Stromal cell of bone marrow (primary cell): ENCODE measurements at places on chromosomes 4 and X.

DNA sequence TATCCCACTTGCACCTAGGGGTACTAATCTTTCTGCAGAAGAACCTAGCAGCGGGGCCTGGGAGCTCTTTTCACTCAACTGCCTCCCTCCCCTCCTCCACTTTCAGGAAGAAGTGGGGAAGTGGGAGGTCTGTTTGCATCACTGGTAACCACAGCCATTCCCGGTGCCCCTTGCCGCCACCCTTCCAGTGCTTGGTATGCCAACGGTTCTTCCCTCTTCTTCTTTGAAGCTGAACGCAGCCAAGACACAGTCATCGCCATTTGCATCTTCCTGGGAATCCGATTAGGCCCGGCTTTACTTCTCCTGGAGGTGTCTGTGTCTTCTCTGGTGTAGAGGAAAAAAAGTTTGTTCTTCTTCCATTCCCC lies 47.2 kb upstream of the RBPJ start:
- DNase-seq: no peak

DNA sequence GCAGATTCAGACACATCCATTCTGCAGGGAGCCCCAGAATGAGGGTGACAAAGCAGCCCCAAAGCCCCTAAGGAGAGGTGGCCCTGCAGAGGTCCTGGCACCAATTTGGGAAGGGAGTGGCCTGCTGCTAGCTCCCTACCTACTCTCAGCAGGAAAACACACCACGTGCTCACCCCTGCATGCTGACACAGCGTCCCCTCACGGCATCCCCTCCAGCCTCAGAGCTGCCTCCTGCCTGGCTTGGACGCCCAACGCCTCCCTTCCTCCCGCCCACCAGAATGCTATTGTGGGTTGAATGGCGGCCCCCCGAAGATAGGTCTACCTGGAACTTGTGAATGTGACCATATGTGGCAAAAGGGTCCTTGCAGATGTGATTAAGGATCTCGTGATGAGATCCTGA lies 28.8 kb downstream of the ZFYVE28 start:
- no peak for DNase-seq

DNA sequence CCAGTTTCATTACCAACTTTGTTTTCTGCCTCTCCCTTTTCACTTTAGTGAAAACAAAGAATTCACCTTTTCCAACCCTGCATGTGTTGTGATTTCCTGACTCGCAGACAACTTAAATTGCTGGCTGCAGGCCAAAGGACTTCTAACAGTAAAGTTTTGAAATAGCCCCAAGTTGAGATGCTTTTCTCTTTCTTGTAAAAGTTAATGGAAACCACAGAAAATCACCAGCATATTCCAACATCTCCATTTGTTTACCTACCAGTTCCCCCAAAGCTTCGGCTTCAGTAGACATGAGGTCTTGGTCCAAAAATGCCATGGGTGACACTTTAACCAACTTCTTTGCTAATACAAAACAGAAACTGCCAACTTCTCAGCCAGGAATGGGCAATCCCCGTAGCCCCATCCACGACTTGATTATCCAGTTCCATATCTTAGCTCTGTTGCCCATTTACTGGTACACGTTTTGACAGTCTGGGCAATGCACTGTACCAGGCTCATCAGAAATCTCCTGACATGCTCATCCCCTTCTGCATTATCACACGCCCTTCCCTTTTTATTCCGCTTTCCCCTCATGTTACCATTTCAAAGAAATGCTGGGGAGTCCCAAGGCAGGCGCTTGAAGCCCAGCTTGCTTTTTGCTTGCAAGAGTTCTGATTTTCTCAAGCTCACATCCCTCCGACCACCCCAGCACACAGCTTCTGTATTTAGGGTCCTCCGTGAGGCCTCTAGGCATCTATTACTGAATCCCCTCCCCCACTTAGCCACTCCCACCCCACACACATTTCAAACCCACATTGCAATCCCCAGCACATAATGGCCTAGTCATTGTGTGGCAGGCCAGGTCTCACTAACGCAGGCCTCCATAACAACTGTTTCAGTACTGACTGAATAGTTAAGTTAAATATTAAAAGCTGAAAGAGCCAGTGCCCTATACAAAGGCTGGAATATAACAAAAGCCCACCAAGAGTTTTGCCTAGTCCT lies 137.9 kb upstream of the S100G start:
- DNase-seq: no peak

DNA sequence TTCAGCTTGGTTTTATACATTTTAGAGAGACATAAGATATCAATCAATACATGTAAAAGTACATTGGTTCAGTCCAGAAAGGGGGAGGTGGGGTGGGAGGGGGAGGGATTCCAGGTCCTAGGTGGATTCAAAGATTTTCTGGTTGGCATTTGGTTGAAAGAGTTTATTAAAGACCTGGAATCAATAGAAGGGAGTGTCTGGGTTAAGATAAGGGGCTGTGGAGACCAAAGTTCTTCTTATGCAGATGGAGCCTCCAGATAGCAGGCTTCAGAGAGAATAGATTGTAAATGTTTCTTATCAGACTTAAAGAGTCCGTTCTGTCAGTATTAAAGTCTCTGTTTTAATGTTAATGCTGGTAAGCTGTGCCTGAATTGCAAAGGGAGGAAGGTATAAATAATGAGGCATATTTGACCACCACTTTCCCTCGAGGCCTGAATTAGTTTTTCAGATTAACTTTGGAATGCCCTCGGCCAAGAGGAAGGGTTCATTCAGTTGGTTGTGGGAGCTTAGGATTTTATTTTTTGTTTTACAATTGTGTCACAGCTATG lies 169.9 kb downstream of the AASDH start:
- DNase-seq: no peak

GRCh38 chrX:50677789-50678188 lies 136.2 kb downstream of the SHROOM4 start:
- DNase-seq: no peak

DNA sequence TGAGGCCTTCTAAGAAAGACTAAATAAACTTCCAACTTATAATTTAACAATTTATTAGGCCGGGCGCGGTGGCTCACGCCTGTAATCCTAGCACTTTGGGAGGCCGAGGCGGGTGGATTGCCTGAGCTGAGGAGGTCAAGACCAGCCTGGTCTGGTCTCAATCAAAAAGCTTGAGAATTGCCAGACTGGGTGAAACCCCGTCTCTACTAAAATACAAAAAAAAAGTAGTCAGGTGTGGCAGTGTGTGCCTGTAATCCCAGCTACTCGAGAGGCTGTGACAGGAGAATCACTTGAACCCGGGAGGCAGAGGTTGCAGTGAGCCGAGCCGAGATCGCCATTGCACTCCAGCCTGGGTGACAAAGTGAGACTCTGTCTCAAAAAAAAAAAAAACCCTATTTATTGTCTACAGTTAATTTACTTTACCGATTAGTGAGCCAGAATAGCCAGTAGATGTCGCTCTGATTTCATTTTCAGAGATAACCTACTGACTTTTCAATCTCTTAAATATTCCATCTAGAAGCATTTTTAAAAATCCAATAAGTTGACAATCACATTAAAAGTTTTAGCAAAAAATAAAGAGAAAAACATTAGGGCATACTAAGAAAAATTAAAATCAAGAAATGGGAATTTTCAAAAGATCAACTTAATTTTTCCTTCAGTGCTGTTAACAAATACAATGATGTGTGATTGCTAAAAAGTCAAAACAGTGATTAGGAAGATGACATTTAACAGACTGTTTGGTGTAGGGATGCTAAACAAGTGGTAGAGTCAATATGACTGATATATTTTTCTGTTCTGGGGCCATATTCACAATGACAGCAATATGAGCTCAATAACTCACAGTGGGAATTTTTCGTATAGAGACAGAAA lies 4.3 kb upstream of the SHROOM3 start:
- peak; percentile 33 for DNase-seq

DNA sequence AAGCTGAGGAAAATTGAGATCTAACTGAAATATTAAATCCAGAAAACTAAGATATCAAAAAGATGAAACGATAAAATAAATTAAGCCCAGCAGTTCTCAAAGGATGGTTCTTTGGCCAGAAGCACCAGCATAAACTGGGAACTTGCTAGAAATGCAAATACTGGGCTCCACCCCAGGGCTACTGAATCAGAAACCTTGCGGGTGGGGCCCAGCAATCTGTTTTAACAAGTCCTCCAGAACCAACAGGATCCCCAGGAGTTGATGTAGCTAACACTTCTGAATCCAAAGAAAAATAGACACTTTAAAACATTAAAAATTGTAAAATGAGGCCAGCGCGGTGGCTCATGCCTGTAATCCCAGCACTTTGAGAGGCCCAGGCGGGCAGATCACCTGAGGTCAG lies 14.1 kb upstream of the TMEM154 start:
- DNase-seq: no peak

DNA sequence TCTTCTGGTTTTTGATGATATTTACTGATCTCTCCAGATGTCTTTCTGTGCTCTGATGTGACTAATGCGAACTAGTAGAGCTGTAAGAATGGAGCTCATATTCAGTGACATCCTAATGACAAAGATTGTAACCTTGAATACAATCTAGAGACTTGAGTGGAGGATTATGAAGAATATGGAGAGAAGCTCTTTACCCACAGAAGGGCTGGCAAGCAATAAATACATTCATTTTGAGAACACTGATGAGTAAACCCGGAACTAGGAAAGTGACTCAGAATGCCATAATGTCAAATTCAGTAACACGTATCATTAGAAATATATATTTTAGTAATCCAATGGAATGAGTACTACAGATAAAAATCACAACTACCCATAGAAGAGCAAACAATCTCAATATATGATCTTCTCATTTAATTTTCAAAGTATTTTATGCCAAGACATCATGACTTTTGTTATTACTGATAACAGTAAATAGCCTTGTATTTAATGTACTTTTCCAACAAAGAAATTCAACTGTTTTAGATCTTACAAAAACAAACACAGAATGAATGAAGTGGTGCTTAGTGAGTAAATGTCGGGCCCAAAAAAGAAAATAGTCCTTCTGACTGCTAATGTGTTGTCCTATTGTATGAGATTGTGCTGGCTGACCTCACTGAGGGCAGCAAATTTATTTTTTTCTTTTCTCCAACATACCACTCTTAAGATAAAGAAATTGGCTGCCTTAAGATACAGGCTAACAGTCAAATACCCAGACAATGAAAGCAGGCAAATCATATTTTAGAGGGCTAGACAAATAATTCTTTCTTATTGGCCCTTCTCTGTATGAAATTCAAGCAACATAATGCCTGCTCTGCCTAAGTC lies 49.2 kb upstream of the HDAC8 start:
- DNase-seq: peak; percentile 30

DNA sequence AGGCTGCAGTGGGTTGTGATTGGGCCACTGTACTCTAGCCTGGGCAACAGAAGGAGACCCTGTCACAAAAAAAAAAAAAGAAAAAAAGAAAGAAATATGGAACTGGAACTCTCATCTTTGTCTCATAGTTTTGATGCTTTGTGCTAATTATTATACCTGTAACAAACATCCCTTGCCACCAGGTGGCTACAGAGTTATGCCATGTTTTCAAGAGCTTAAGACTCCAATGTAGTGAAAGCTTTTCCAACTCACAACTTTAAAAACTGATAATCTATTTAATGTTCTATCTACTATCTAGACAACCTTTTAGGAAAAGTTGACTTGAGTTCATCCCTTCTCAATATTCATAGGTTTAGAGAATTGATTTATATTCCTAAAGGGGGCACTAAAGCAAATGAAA lies 42.4 kb downstream of the HTR2C start:
- no peak for DNase-seq

- DNase-seq: no peak
Measured at GRCh38 chr4:92406488-92406887, 102.7 kb downstream of the GRID2 start.

DNA sequence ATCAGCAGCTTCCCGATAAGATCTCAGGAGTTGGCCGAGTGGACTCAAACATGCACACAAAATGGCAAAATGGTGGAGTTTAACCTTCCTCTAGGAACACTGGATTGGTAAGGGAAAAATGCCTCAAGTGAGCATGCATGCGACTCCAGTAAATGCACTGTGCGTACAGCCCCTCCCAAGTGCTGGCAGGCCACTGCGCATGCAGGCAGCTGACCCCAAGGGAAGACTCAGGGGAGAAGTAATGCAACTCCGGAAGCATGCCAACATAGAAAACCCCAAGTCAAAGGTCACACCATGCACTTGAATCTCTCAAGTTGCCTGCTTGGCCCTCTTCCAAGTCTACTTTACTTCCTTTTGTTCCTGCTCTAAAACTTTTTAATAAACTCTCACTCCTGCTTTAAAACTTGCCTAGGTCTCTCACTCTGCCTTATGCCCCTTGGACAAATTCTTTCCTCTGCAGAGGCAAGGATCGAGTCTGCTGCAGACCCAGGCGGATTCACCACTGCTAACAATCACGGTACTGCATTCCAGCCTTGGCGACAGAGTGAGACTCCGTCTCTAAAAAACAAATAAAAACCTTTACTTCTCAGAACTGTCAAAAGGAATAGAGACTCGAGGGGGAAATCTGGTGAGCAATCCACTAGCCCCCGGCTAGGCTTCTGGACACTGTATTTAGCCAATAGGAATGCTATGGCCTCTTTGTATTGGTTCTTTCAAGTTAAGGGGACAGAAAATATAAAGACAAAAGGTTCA lies 33.5 kb downstream of the NYX start:
- no peak for DNase-seq

- DNase-seq: peak; percentile 51
Measured at GRCh38 chr4:81606801-81607501, 135.2 kb upstream of the RASGEF1B start.

GRCh38 chr4:146285037-146285436 lies 70.7 kb downstream of the REELD1 start:
- DNase-seq: no peak

DNA sequence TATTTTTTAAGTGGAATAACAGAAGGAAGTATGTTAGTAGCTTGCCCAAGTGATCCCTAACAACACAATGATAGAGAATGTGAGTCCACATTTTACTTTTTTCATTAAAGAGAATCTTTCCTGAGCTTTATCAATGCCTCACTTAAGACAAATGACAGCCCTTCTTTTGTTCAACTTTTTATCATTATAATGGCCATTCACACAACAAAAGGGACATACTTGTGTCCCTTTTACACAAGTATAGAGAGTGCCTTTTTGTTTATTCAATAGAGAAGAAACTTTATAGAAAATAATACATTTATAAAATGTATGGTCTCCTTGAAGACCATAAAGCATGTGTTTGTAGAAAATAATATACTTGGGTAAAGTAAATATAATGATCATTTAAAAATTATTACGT lies 96.3 kb downstream of the PDE5A start:
- no peak for DNase-seq

- DNase-seq: no peak
Measured at GRCh38 chr4:181757098-181757497, 486.1 kb upstream of the TENM3 start.

DNA sequence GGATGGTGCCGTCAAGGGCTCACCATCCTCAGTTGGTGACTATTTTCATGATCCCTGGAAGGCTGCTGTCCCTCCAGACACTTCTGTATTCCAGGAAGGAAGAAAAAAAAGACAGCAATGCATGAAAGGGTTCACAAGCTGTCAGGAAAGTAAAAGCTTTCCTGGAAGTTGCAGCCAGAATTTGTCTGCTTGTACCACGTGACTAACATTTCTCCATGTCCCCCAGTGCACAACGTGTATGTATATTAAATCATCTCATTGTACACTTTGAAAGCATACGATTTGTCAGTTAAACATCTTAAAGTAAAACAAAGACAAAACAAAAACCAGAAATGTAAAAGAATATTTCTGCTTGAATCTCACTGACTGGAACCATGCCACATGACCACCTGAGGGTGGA lies 127.4 kb upstream of the CLNK start:
- no peak for DNase-seq
